ENCODE measurements at places on chromosomes 4 and X.

DNA sequence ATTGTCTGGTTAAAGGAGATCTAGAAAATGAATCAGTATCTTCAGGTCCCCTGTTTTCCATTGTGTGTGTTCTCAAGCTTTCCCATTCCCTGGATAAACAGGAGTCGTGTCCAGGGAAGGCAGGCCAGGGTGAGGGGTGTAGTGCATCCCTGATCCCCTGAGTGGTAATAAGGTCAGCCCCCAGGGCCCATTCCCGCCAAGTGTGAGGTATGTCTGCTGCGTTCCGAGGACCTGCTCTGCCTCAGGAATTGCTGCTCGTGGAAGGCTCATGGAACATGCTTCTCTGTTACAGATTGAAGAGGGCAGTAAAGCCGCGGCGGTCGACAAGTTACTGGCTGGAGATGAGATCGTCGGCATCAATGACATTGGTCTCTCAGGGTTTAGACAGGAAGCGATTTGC, 87.1 kb downstream of the SHROOM2 start:
- DNase-seq: no peak

DNA sequence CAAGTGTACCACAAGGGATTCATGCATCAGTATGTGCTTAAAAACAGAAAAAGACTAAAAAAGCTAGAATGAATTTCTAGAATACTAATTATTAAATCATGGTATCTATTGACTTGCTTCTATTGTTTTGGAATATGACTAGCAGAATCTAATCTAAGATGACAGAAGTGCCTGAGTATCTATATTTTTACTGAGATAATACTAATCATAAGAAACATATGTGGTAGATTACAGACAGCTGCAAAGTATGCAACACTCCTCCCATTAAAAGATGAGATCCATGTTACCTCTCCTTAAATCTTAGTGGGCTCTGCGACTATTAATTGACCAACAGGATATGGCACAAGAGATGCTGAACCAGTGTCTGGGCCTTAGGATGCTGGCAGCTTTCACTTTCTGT, 89.4 kb downstream of the COL25A1 start:
- no peak for DNase-seq

DNA sequence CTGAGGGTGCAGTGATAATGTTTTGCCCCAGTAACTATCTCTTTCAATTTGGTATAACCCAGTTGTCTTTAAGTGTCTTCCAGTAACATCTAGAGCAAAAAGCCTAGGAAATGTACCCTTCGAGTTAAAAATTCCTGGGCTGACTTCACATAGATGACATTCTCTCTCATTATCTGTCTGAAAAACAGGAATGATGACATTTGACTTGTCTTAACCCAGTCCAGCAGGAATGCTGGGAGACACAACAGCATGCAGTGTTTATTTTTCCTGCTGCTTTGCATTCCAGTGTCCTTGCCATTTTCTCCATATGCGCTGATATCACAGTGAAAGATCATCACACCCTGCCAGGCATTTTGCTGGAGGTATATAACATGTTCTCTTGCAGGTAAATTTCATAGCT, 130.0 kb downstream of the SOWAHB start:
- no peak for DNase-seq

- DNase-seq: no peak
These were observed 87.4 kb downstream of the ATXN3L start for GRCh38 chrX:13232484-13232883.

DNA sequence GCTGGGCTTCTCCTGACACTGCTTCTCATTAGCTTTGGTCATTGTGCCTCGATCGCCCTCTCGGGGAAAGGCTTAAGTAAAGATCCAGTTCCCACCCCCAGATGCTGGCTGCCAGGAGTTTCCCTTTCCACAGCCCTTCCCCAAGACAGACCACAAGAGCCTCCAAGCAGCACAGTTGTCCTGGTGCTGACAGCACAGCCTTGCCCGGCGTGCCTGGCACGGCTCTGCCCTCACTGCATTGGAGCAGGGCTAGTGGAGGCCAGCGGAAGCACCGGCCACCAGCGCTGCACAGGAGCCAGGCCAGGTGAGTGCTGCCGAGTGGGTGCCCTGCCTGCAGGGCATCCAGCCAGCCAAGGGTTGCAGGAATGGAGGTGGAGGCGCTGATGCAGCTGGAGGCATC, 9.7 kb upstream of the MSANTD1 start:
- no peak for DNase-seq

DNA sequence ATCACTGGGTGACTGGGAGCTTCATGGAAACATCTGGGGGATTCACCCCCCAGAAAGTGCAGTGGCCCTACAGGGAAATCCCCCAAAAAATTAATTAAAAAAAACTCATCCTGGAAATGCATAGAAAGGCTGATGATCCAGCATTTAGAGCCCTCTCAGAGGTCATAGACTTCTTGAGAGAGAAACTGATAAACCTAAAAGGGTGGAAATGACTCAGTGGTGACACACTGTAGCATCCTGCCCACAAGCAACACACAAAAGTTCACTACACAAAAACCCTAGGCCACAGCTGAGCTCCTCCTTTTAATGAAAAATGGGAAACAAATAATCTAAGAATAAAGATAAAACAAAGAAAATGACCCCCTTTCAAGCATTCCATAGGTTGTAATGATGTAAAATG, 911.5 kb downstream of the GLUD2 start:
- no peak for DNase-seq

DNA sequence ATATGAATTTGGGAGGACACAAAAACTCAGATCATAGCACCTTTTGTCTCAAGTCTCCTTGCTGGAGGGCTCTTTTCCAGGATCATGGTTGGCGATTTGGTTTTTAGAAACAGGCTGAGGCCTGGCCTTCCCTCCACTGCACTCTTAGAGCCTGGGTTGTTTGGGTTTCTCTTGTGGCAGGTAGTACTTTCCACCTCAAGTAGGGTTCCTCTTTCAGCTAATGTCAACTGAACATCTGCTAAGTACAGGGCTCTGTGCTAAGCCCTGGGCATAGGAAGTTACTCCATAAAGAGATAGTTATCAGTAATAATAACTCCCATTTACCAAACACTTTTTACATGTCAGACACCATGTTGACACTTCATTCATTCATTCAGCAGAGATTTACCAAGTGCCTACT, 28.2 kb upstream of the APLN start:
- no peak for DNase-seq

DNA sequence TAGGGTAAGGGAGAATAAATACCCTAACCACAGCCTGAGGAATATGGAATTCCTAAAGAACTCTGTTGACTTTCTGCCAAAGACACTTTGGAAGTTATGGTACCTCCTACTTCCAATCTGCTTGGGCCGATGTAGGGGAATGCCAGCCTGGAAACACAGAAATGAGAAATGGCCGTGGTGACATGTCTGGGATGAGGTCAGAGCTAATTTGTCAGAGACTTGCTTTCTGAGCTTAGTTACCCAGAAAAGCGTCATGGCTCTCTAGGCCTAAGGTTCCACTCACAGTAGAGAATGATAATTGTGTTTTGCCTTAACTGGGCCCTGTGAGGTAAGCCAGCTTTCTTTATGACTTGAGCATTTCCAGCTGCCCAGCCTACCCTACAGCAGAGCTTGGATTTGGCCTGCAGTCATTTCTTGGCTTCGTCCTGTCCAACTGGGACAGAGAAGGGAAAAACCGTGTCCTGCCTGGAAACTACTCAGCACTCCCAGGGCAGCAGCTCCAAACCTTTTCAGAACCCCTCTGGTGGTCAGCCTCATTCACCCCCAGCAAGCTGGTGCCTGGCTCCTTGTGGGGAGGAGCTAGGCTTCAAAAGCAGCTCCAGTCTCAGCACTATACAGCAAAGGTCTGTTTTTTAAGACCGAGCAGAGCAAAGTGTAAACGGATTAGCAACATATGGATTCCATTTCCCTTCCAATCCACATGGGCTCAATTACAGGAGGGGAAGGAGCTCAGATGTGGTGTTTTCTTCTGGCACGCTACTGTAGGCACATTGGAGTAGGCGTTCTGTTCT, 92.3 kb downstream of the RLIM start:
- no peak for DNase-seq

GRCh38 chr4:143819029-143819428, 86.3 kb downstream of the GYPE start:
- no peak for DNase-seq

DNA sequence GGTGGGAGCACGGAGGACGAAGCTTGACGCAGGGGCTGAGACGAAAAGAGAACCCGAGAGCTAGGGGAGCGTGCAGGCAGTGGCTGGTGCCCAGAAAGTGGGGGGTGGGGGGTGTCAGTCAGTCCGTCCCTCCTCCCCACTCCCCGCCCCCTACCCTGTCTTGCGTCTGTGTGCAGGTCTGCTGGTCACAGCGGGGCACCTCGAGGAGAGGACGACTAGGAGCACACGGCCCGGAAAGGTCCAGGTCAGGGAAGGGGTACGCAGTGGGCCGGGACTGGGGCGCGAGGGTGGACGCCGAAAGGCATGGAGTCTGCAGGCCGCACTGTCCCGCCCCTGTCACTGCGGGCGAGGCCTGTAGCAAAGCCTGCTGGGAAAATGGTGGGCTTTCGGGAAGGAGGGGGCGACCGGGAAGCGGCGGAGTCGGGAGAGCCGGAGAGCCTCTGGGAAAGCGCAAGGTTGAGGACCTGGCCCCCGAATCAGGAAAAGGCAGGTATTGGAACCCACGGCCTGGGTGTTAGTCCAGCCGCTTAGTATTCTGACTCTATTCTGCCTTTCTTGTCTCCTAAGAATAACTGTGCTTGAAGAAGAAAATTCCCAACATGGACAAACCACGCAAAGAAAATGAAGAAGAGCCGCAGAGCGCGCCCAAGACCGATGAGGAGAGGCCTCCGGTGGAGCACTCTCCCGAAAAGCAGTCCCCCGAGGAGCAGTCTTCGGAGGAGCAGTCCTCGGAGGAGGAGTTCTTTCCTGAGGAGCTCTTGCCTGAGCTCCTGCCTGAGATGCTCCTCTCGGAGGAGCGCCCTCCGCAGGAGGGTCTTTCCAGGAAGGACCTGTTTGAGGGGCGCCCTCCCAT, 769 bp downstream of the TCEAL1 start:
- DNase-seq: no peak

DNA sequence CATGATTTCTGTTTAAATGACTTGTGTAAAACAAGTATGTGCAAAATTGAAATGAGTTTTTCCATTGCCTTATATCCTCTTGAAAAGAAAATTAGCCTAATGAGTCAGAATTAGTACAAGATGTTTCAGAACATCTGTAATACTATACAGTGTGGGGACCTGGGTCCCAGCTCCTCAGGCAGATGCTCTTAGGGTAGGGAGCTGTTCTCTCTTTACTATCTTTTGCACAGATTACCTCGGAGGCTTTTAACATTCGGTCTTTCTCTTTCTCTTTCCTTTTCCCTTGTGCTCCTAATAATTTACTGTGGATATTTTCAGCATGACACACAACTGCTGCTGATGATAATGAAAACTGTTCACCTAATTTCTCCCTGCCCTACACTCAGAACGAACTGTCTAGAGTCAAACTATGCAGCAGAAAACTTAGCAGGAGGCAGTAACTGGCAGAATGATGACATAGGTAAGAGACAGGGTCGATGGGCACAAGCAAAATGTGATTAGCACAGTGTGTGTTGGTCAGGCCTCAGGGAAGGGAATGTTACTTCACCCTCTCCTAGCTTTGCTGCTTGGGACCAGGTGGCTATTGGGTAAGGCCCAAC, 455.3 kb downstream of the PDHA2 start:
- DNase-seq: no peak

DNA sequence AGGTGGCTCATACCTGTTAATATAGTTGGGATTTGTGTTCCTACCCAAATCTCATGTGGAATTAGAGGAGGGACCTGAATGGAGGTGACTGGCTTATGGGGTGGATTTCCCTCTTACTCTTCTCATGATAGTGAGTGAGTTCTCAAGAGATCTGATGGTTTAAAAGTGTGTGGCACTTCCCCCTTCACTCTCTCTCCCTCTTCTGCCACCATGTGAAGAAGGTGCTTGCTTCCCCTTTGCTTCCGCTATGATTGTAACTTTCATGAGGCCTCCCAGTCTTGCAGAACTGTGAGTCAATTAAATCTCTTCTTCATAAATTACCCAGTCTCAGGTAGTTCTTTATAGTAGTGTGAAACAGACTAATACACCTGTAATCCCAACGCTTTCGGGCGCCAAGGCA, 28.3 kb upstream of the WDR19 start:
- DNase-seq: no peak

DNA sequence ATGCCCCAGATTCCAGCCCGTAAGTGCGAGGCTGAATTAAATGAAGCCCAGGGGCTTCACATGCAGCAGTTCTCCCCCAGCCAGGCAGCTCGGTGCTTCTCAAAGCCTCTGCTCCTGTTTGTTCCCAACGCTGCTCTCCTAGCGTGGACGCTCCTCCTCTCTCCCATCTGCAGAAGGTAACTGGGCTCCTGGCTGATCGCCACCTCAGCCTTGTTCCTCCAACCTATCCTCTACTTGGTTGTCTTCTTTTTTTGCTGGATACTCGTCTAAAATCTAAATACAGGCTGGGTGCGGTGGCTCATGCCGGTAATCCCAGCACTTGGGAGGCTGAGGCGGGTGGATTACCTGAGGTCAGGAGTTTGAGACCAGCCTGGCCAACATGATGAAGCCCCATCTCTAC, 70.3 kb downstream of the NSUN7 start:
- DNase-seq: no peak

- DNase-seq: no peak
These were observed 159.6 kb downstream of the SOWAHB start for GRCh38 chr4:76738086-76738931.

GRCh38 chr4:5693871-5694270, 14.5 kb downstream of the EVC2 start:
- DNase-seq: no peak

DNA sequence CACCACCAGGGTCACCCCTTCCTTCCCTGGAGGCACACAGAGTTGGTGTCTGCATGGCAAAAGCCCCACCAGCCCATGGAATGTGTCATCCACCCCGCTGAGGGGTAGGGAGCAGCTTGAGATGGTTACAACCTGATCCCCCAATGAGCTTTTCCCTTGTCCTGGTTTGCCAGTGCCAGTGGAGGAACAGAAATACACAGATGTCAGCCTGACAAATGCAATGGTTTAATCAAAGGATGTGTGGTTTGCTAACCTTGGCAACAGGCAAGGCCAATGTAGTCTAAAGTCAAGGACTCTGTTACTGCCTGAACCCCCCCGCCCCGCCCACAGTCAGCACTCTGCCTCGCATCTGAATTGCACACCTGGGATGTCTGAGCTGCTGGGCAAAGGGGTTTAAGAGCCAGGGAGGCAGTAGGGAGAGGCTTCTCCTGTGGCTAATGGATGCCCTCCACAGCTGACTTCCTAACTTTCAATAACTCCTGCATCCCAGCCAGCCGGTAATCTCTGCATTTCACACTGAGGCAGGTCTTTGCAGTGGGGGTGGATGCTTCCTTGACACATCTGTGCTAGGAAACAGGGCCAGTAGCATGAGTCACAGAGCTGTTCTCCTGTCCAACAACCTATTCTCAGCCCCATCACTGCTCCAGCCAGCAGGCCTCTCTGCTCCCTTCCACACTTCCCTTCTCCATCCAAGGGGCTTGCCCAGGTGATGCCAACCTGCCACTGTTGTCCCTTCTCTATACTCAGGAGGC, 137.5 kb downstream of the AMMECR1 start:
- no peak for DNase-seq

DNA sequence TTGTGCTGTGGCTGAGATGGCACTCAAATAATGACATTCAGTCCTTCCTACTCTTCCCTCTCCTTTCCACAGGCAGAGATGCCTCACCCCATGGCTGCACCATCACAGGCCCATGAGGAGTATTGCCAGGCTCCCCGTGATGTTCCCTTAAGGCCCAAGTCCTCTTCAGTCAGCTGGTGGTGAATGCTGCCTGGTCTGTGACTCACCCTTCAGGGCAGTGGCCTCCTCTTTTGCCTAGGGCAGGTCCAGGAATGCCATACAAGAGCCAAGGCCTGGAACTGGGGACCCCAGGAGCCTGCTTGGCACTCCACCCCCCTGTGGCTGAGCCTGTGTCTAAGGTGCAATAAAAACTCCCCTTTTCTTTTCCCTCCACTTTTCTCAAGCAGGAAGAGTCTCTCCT, 144.2 kb upstream of the GEMIN8 start:
- no peak for DNase-seq

GRCh38 chr4:114497116-114497515, 101.5 kb upstream of the UGT8 start:
- no peak for DNase-seq
